Activated CD4-positive, alpha-beta T cell treated with anti-CD3 and anti-CD28 coated beads, Interleukin-10, Interleukin-2, amounts not matched to agents 100 ng/mL and 50 ng/mL, durations not matched to agents 16 hours and 8 hours (primary cell): ENCODE measurements at places on chromosomes 2 and 18.

GRCh38 chr2:197556456-197556855, 40.6 kb downstream of the MOB4 start:
- DNase-seq = no peak

DNA sequence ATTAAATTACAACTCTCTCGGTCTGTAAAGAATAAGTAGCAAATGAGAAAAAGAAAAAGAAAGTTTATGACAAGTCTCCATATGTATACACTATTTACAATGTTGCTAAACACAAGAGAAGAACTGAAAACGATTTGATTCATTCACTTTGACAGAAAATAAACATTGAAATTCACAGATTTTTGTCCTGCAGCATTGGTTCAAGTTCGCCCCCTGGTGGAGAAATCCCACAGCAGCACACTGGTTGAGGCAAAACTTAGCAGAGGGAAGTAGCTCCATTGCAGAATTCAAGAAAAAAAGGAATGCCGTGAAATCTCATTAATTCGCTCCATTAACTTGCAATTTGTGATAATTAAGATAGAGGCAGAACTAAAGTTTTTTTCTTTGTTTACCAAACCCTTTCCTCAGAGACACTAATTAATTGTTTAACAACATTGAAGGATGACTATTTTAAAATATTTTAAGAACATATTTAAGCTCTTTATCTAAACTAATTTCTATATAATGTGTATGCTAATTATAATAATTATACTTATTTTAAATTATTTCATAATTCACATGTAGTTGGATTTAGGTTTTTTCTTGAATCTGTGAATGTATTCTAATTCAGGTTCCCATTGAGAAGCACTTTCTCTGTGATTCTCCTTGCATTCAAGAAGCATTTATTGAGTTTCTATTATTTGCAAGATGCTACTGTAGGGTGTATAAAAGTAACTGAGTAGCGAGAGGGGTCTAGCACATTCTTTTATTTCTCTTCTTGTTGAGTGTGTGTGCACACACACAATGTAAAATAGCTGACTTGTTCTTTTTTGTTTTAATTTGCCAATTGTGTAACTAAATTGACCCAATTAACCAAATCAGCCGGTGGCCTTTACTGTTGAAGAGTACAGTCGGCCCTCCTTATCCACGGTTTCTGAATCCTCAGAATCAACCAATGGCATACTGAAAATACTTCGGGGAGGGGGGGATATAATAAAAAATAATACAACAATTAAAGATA, 74.1 kb downstream of the COL4A3 start:
- DNase-seq = peak; percentile 63

GRCh38 chr2:38327580-38327979, 49.5 kb downstream of the ATL2 start:
- DNase-seq = no peak

GRCh38 chr18:37452682-37453385, 112.8 kb downstream of the CELF4 start:
- DNase-seq = no peak

DNA sequence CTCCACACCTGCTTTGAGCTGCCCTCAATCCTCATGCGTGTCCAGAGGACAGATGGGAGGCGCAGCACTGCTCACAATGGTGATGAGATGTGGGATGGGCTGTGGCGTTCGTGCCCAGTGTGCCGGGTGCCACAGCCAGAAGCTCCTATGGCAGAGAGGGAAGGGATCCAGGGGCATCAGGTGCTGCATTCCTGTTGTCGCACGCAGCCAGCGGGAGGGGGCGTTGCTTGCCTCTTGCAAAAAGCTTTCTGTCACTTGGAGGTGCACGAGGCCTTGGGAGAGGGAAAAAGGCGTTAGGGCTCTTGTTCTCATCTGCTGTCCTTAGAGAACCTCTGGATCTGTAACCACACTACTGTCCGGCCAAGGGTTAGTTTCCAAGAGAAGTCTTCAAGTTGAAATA, 29.2 kb upstream of the ALLC start:
- no peak for DNase-seq

GRCh38 chr2:120626566-120626965, 109.1 kb upstream of the GLI2 start:
- DNase-seq = no peak

GRCh38 chr18:985212-985661, 80.6 kb downstream of the ADCYAP1 start:
- DNase-seq = no peak

DNA sequence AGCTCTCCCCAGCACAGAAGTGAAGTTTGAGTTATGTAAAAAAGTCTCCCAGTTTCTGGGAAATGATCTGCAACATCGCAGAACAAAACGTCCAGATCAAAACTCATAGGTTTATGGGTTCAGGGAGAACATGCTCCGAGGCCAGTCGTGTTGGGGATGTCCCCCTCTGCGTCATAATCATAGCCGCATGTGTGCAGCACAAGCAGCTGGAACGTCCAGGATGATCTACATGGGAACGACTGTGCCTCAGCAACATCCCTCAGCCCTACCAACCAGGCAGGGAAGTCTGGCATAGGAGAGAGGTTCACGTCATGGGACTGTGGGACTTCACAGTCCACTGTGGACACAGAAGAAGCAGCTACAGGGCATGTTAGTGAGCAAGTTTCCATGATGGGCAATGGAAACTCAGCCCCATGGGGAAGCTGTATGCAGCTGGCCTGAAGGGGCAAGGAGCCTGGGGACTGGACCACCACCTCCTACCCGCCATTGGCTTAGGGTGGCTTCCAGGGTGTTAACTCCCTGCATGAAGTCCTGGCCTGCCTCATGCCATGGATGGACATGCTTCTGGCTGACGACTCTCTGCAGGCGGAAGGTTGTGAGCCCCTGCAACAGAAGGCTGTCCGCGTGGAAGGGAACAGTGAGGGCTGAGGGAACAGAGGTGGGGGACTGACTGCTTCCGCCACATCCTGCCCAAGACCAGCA, 96.9 kb downstream of the COPS8 start:
- no peak for DNase-seq

GRCh38 chr2:128608921-128609880, 290.5 kb upstream of the HS6ST1 start:
- no peak for DNase-seq

- DNase-seq = no peak
Measured at GRCh38 chr2:215436705-215437565, 1.1 kb upstream of the FN1 start.

DNA sequence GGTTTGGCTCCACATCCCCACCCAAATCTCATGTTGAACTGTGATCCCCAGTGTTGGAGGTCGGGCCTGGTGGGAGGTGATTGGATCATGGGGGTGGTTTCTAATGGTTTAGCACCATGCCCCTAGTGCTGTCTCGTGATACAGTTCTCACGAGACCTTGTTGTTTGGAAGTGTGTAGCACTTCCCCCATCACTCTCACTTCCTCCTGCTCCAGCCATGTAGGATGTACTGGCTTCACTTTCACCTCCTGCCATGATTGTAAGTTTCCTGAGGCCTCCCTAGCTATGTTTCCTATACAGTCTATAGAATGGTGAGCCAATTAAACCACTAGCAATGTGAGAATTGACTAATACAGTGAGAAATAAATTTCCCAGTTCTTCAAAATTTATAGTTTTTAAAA, 325.9 kb downstream of the FSIP2 start:
- DNase-seq = no peak

GRCh38 chr2:181471783-181472182, 14.6 kb downstream of the ITGA4 start:
- no peak for DNase-seq
